Left ventricle myocardium superior (tissue), 1 donor: ENCODE measurements at places on chromosomes 7 and 10. TPM values are rescaled to one million over a fixed set of nuclear protein-coding genes. Genes with fewer than 3 reads are reported as not detected.

The INPP5F gene
- 4.0 TPM for total RNA-seq

GRCh38 chr7:156529956-156530355 is 110.6 kb upstream of the RNF32 start:
- DNase-seq = no peak

- DNase-seq = no peak
Observed at GRCh38 chr7:26699766-26700165, 164.6 kb downstream of the SKAP2 start.

GRCh38 chr7:47939425-47940036 is 8.7 kb downstream of the PKD1L1 start:
- DNase-seq = no peak
